Bronchial epithelial cell (primary cell): ENCODE measurements at places on chromosomes 4 and X. TPM values are rescaled to one million over a fixed set of nuclear protein-coding genes. Genes with fewer than 3 reads are reported as not detected.

DTHD1 gene
- under 0.01 TPM in 2 replicates for total RNA-seq

GRCh38 chr4:35300996-35301774, 943.1 kb downstream of the ARAP2 start:
- no peak for DNase-seq

DNA sequence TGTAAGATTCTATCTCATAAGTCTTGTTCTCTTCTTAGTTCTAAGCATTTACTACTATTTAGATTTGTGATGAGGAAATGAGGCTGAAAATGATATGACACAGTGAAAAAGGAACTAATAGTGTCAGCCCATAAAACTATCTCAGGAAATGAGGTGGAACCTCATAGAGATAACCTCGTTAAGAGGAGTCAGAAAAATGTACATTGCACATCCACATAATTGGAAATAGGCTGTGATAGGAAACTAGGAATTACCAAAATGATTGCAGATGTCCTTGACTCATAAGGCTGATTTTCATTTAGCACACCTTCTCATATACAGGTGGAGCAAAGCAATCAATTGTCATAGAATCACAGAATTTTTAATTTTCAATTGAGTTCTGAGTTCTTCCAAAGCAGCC, 26.8 kb downstream of the ANXA10 start:
- DNase-seq = no peak

DNA sequence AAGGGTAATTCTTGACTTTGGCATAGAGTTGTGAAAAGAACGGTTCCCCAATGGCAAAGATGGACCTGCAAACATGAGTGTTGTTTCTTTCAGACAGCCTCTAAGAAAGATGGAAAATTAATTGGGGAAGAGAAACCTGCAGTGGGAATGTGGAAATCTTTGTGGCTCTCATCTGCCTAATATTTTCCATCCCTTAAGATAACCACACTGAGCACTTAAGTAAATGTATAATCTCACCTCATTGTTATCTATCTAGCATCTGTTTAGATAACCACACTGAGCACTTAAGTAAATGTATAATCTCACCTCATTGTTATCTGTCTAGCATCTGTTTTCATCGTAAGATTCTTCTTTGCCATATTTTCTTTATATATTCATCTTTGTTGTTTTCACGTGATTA, 149.3 kb downstream of the NWD2 start:
- DNase-seq = no peak

DNA sequence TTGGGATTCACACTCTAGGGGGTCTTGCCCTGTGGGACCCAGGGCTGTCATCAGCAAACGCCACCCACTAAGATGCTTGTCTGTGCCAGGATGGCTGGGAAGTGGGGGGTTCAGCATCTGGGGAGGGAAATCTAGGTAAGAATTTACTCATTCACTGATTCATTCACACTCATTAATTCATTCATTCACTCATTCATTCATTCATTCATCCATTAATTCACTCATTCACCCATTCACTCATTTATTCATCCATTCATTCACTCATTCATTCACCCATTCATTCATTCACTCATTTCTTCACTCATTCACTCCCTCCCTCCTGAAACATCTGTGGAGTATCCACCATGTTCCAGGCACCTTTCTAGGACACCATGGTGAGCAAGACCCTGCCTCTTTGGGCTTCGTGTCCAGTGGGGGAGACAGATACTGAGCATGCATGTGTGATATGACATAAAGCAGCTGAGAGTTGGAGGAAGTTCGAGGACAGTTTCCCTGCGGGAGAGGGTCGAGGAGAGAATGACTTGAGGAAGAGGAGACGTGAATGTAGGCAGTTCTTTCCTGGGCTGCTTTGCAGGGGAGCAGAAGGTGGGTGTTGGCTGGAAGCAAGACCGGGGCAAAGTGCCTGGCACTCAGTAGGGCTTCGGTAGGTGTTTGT, 90.6 kb downstream of the SORCS2 start:
- DNase-seq = no peak
